ENCODE measurements at places on chromosomes 12 and 14.

- no peak for DNase-seq
These were observed 179.6 kb downstream of the NELL2 start for GRCh38 chr12:44696542-44696941.

DNA sequence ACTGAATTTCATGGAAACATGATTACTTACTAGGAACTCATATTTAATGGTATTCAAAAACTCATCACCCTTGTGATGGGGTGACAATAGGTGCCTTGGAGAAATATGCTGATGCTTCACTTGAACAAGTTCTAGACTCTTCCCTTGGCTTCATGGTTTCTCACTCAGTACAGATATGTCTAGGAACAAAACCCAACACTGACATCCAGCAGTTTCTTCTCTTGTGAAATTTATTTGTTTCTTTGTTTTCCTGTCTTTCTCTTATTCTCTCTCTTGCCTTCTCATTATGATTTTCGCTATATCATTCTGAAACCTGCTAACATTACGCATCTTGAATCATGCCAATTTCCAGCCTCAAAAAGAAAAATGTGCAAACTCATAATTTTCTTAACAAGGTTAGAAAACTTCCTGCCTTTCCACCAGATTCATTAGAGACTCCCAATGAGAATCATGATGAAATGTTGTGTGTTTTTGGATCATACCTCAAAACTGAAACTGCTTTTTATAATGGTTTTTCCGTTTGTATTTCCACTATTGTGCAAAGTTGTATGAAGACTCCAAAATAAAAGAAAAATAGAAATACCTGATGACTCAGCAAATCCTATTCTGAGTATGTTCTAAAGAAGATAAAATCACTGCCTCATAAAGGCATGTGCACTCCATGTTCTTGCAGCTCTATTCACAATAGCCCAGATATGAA, 1021.5 kb downstream of the TMEM121 start:
- no peak for DNase-seq

DNA sequence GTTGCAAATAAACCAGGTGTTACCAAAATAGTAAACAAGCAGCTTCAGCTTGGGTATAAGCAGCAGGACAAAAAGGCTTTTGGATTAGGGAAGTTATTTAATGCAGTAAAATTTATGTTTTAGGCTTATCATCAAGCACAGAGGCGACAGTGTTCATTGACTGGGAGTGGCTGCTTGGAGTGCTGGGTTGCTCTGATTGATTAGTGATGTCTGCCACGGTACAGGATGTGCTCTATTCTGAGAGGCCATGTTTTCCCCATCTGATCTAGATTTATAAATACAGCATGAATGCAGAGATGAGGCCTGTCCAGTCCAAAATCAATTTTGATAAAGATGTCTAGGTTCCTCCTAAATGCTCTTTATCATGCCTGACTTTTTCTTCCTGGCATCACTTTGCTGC, 83.5 kb downstream of the MAP1LC3B2 start:
- DNase-seq, result no peak

DNA sequence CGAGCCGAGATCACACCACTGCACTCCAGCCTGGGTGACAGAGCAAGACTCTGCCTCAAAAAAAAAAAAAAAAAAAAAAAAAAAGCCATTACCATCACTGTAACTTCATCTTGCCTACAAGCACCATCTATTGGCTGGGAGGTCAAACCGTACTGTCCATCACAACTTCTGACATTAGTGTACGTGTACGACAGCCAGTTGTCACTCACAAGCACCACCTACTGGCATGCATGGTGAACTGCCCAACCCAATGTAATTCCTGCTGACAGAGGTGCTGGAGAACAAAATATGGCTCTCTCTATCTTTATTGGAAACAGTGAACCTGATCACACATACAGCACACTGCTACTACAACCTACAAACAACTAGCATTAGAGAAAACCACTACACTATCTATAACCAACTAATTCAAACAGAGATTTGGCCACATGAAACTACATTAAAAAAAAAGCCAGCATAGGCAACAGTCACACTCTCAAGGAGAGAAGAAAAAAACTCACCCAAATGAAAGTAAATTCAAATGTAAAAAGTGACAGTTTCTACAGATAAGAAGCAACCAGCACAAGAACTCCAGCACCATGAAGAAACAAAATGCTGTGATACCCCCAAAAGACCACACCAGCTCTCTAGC, 82.3 kb downstream of the PUS7L start:
- DNase-seq, result no peak

DNA sequence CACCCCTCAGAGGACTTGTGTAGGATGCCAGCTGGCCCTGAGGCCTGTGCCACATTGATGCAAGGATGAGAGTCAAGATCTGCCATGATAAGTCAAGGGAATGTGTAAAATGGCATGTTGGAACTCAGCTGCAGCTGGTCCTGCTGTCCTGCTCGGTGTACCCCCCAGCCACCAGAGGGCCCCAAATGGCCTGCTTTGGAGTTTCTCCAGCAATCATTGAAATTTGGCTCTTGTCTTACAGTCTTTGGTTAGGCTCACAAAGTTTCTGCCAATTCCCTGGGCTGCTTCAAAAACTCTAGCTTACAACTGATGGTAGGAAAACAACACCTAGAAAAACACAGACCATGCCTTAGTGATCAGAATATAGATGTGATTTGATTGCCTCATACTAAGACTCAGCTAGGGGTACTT, 76.8 kb downstream of the HSD17B6 start:
- peak; percentile 15 for DNase-seq

- DNase-seq, result peak; percentile 59
These were observed at the start of gene RPL6 for GRCh38 chr12:112409064-112409905. RPL6 (minus strand) TSS chr12:112409605; CDS start chr12:112408656, 949 bp downstream.

- no peak for DNase-seq
These were observed 50.0 kb downstream of the SH2B3 start for GRCh38 chr12:111455448-111456320.

GRCh38 chr14:61048640-61049039, 67.6 kb downstream of the SLC38A6 start:
- DNase-seq, result no peak

GRCh38 chr12:108665608-108666202, 32.0 kb upstream of the SELPLG start:
- no peak for DNase-seq

DNA sequence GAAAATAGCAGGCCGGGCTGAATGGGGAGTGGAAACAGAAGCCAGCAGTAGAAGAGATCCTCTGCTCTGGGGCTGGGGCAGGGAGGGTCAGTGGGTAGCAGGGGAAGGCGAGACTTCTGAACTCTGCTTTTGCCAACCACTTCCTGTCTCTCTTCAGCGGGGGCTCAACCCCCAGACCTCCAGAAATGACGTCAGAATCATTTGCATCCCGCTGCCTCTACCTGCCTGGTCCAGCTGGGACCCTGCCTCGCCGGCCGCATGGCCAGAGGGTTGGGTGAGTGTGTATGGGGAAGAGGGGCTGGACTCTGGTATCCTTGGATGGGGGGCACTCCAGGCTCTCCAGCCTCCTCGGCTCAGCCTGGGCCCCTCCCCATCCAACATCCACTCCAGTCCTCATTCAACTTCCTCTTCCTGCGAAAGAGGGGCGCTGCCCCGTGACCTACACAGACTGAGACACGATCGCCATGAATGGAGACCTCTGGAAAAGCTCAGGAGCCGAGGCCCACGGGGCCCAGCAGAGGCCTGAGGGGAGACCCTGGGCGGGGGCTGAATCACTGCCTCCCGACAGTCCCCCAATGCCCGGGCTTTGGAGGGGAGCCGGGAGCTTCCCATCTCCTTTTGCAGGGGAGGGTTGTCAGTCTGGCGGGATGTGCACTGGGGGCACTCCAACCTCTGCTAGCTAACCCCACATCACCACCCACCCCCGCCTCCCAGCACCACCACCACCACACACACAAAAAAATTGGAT, 458 bp upstream of the HOXC4 start:
- no peak for DNase-seq

- DNase-seq, result no peak
These were observed 31.5 kb downstream of the HSP90AA1 start for GRCh38 chr14:102055181-102055901.

DNA sequence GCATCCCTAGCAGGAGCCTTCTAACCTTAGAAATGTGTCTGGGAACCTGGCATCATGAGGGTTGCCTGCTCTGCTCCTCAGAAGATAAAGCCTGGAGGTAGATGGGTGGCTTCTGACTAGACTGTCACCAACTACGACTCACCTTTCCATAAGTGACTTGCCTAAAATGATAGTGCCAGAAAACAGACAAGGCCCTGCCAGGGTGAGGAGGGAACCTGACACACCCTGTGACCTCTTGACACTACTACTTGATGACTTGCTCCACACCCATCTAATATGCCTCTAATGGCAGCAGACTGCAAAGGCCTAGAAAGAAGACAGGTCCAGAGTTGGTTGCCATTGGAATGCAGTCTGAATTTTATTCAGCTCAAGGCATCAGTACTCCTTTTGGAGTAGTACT, 9.4 kb downstream of the RNF41 start:
- DNase-seq, result no peak

GRCh38 chr12:96457191-96457930, 32.0 kb upstream of the CFAP54 start:
- no peak for DNase-seq

DNA sequence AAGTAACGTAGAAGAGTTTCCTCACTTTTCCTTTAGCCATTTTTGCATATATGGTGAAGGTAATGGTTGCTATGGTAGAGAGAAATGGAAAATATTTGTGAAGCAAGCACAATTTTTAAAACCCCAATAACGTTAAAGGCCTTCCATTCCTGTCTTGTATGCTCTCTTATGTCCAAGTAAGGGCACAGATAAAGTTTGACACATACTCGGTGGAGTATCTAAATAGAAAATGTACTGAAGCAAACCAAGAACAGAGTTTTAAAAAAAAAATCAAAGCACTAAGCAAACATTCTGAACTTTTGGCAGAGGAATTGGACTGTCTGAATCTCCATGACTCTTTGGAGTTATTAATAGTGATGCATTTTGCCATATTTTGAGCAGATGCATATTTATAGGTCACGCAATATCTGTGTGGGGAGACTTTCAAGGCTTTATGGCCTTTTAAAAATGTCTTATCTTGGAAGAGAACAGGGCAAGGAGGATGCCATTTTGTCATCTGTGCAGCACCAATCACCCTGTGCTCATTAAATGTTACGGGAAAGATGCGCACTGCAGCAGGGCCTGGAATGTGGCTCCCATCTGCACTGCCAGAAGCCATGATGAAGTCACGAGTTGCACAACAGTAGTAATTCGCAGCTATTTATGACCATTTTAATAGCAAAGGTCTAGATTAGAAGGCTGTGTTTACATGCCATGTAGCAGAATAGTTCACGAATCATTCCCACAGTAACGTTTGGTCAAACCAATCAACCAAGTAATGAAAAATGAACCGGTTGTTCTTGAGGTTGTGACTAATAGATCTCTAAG, 23.3 kb upstream of the AMIGO2 start:
- no peak for DNase-seq

- no peak for DNase-seq
These were observed 2.0 kb downstream of the PKP2 start for GRCh38 chr12:32894566-32894965.

DNA sequence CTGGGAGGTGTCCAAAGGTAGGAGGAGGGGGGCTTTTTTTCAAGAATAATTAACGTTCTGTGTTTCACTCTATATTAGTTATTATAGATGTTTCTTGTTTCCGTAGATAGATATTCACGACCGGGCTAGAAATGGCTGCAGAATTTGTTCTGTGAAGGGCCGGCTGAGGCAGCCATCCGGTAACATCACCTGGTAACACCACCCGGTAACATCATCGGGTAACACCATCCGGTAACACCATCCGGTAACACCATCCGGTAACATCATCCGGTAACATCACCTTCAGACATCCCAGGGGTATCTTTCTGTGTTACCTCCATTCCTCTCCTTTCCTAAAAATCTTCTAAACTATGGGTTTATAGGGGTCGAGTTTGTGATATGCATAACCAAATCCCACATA, 1336.7 kb upstream of the TMEM132C start:
- DNase-seq, result no peak

DNA sequence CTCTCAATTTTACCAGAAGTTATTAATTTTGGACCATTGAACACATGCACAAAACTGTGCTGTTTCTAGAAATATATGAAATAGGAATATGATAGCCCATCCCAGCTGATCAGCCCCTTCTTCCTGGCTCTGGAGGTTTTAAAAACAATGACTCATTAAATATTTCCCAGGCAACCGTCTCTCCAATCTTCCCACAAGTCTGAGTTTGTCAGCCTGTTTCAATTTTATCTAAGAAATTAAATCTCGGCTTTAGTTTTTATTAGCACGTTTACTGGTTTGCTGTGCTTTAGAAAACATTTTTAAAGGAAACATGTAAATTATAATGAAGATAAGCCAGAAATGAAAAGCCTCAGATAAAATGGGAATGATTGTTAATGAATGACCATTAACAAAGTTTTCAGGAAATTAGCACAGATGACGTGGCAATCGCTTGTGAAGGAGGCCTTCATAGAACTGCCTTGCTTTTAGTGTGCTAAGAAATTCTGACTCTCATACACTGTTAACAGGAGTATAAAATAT, 89.3 kb upstream of the RAP1B start:
- no peak for DNase-seq
